A375 (cell line): ENCODE measurements at places on chromosomes 7 and 10. TPM values are rescaled to one million over a fixed set of nuclear protein-coding genes. Genes with fewer than 3 reads are reported as not detected.

Gene CCDC172
- not detected in 2 replicates for total RNA-seq

Gene TMEM196
- not detected in 2 replicates for total RNA-seq

Gene PGAM2
- total RNA-seq, result 2.6 and 3.0 TPM in 2 replicates

Gene ADAM22
- 7.2 and 7.4 TPM in 2 replicates for total RNA-seq

Gene NEUROD6
- total RNA-seq, result not detected in 2 replicates

Gene CALHM3
- total RNA-seq, result 0.34 and 1.2 TPM in 2 replicates

Gene LLCFC1
- total RNA-seq, result not detected in 2 replicates

Gene TMEM236
- total RNA-seq, result not detected in 2 replicates

Gene PTF1A
- total RNA-seq, result not detected in 2 replicates

Gene ZNF479
- not detected in 2 replicates for total RNA-seq
